ENCODE measurements at places on chromosomes 4 and X.

DNA sequence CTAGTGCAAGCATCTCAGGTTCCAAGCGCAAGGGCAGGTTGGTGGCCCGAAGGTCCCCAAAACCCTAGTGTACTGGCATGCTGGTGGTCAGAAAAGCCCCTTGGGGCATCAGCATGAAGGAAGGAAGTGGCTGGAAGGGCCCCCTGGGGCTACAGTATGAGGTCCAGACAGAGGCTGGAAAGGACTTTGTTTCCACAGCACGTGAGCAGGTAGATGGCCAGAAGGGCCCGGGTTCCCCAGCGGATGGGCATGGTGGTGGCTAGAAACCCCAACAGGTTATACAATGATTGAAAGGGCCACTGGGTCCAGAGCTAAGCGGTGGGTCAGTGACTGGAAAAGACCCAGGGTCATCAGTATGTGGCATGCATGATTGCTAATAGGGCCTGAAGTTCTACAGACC, 34.7 kb upstream of the DCAF8L1 start:
- H3K4me1 ChIP-seq, result no peaks in the 10 kb centered on the region
- no peak overlapping the region for H3K4me3 ChIP-seq
- no peak overlapping the region for H3K27ac ChIP-seq

- no peak overlapping the region for H3K27ac ChIP-seq
- H3K27me3 ChIP-seq, result no peaks in the 10 kb centered on the region
- H3K4me1 ChIP-seq, result no peaks in the 10 kb centered on the region
- H3K4me3 ChIP-seq, result no peak overlapping the region
- no peak for DNase-seq
Observed at GRCh38 chr4:60345392-60345791, 854.7 kb upstream of the ADGRL3 start.

DNA sequence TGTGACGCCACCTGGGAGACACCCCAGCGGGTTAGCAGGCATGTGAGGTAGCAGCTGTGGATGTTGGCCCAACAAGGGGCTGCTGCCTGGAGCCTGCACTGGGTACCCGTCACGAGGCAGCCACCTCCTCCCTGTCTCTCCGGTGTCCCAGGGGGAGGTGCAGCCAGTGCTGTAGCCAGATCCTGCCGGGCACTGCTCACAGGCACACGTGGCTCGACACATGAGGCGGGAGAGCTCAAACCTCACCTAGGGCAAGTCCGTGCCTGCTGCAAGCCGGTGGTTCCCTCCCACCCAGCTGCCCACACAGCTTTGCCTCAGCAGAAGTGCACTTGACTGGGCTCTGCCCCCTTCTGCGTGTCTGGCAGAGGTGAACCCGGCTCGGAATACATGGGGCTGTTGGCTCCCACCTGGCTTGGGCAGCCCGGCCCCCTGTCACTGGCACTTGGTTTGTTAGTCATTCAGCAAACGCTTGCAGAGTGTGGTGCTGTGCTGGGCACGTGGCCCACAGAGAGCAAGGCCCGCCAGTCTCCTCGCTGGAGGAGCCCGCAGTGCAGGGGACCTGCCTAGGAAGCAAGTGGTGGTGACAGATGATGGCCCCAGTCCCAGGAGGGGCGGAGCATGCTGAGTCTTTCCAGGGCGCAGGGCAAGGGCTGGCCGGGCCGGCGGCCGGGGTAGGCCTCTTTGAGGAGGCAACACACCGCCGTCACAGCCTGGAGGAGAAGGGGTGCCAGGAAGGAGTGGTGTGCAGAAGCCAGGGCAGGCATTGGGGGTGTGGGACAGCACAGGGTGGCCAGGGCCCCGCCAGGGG, 10.1 kb upstream of the SH3TC1 start:
- no peaks in the 10 kb centered on the region for H3K36me3 ChIP-seq
- DNase-seq, result no peak
- no peak overlapping the region for H3K27ac ChIP-seq
- H3K4me3 ChIP-seq, result no peak overlapping the region
- 0 out of 3 replicates have a peak, but pooled peaks cover 2% of the 10 kb centered on the region for H3K4me1 ChIP-seq

DNA sequence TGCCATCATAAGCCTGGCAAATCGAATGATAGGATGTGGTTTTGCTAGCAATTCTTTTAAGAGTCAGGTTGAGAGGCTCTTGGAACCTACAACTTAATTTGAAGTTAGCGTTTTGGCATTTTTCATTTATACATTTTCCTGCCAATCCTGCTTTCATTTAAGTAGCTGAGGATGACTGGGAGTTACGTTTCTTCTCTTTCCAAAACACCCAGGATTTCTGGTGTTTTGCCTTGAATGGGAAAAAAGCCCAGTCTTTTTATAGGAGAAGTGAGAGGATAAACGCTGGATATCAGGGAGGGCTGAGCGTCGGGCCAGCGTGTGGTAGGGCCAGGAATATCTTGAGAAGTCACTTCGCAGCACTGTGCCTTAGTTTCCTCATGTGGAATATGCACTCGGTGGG, 174.2 kb upstream of the HAND2 start:
- no peaks in the 10 kb centered on the region for H3K36me3 ChIP-seq
- no peak overlapping the region for H3K27ac ChIP-seq
- no peak for DNase-seq
- H3K4me3 ChIP-seq, result no peak overlapping the region
- no peaks in the 10 kb centered on the region for H3K27me3 ChIP-seq

GRCh38 chrX:41100200-41100599, 15.0 kb downstream of the USP9X start:
- no peaks in the 10 kb centered on the region for H3K27me3 ChIP-seq
- H3K36me3 ChIP-seq, result peaks cover 4% of the 10 kb centered on the region
- H3K27ac ChIP-seq, result no peak overlapping the region

DNA sequence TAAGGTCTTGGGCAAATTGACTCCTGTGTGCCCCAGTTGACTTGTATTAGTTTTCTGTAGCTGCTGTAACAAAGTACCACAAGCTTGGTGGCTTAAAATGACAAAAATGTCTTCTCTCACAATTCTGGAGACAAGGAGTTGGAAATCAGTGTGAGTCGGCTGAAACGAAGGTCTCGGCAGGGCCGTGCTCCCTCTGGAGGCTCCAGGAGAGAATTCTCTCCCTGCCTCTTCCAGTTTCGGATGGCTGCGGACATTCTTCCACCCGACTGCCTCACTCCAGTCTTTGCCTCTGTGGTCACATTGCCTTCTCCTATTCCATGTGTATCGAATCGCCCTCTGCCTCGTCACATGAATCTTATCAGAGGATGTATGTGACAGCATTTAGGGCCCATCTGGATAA, 66.0 kb upstream of the PHOX2B start:
- H3K4me3 ChIP-seq, result no peak overlapping the region
- H3K36me3 ChIP-seq, result no peaks in the 10 kb centered on the region
- no peaks in the 10 kb centered on the region for H3K27me3 ChIP-seq
- no peaks in the 10 kb centered on the region for H3K4me1 ChIP-seq
- no peak overlapping the region for H3K27ac ChIP-seq

DNA sequence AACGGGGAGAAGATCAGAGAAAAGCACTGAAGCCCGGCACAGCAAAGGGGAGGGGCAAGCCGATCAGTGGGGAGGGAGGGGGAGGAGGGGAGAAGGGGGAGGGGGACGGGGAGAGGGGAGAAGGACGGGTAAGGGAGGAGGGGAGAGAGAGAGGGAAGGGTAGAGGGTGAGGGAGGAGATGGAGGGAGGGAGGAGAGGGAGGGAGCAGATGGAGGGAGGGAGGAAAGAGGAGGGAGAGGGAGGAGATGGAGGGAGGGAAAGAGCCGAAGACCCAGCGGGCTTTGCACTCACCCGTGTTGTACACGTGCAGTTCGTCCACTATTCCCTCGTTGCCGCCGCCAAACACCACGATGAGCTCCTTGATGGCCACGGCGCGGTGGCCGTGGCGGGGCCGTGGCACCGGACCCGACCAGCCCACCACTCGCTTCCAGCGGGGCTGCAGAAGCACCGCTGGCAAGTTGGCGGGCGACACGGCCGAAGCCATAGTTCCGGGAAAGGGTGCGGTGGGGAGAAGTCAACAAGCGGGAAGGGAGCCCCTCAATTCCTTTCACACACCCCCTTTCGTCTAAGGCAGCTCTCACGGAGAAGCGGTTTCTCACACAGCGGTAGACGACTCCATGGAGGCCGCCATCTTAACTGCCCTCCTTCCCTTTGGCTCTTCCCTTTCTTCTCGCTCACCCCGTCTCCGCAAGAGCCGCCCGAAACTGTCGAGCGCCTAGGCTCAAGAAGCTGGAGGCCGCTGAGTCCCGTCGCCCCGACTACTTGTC, 1.1 kb downstream of the HCFC1 start:
- H3K27ac ChIP-seq, result peak overlapping the region; percentile 100
- no peaks in the 10 kb centered on the region for H3K27me3 ChIP-seq
- H3K4me3 ChIP-seq, result peak overlapping the region; percentile 84
- peaks cover 40% of the 10 kb centered on the region for H3K4me1 ChIP-seq

GRCh38 chrX:74902806-74903205, 22.4 kb downstream of the NEXMIF start:
- H3K4me3 ChIP-seq, result no peak overlapping the region
- H3K27me3 ChIP-seq, result no peaks in the 10 kb centered on the region
- H3K27ac ChIP-seq, result no peak overlapping the region
- no peaks in the 10 kb centered on the region for H3K36me3 ChIP-seq
- no peaks in the 10 kb centered on the region for H3K4me1 ChIP-seq

GRCh38 chr4:59597536-59598329, 1602.4 kb upstream of the ADGRL3 start:
- DNase-seq, result no peak
- H3K36me3 ChIP-seq, result no peaks in the 10 kb centered on the region
- H3K27me3 ChIP-seq, result no peaks in the 10 kb centered on the region
- no peaks in the 10 kb centered on the region for H3K4me1 ChIP-seq
- H3K27ac ChIP-seq, result no peak overlapping the region

GRCh38 chr4:112118742-112119352, 26.4 kb upstream of the FAM241A start:
- no peak overlapping the region for H3K4me3 ChIP-seq
- H3K4me1 ChIP-seq, result no peaks in the 10 kb centered on the region
- H3K36me3 ChIP-seq, result no peaks in the 10 kb centered on the region
- H3K27me3 ChIP-seq, result no peaks in the 10 kb centered on the region
- H3K27ac ChIP-seq, result no peak overlapping the region
- no peak for DNase-seq

GRCh38 chr4:30833206-30833605, 113.0 kb downstream of the PCDH7 start:
- no peaks in the 10 kb centered on the region for H3K36me3 ChIP-seq
- H3K4me1 ChIP-seq, result no peaks in the 10 kb centered on the region
- no peak overlapping the region for H3K4me3 ChIP-seq
- H3K27ac ChIP-seq, result no peak overlapping the region
- no peak for DNase-seq
- no peaks in the 10 kb centered on the region for H3K27me3 ChIP-seq

- no peak overlapping the region for H3K27ac ChIP-seq
- H3K4me3 ChIP-seq, result no peak overlapping the region
- no peaks in the 10 kb centered on the region for H3K36me3 ChIP-seq
Observed at GRCh38 chr4:14110407-14110806, 482.9 kb upstream of the BOD1L1 start.

DNA sequence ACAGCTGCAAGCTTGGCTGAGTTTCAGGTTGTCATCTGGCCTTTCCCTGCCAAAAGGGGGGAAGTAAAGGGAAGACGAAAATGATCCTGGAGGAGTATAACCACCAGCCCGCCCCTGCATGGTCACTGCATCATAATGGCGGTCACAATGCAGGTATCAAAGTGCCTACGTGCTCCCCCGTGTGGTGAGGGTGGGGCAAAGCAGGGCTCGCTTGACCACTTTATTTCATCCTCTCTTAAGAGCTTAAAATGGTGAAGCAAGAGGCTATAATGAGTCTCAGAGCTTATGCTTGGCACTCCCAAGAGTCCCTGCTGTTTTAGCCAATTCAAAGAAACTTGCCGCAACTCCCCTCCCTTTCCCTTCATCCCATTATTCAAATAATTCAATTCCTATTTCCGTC, 105.6 kb downstream of the APOOL start:
- H3K4me1 ChIP-seq, result no peaks in the 10 kb centered on the region
- H3K27me3 ChIP-seq, result no peaks in the 10 kb centered on the region
- H3K27ac ChIP-seq, result no peak overlapping the region
- no peaks in the 10 kb centered on the region for H3K36me3 ChIP-seq
- DNase-seq, result peak; percentile 41

GRCh38 chrX:153624196-153625091, 22.6 kb upstream of the DUSP9 start:
- H3K4me1 ChIP-seq, result peaks cover 20% of the 10 kb centered on the region
- no peaks in the 10 kb centered on the region for H3K36me3 ChIP-seq
- H3K27me3 ChIP-seq, result peaks cover 68% of the 10 kb centered on the region
- no peak overlapping the region for H3K4me3 ChIP-seq
- H3K27ac ChIP-seq, result no peak overlapping the region
- DNase-seq, result no peak

GRCh38 chr4:78613522-78614321, 62.2 kb downstream of the ANXA3 start:
- peaks cover 18% of the 10 kb centered on the region for H3K4me1 ChIP-seq
- no peaks in the 10 kb centered on the region for H3K27me3 ChIP-seq
- H3K36me3 ChIP-seq, result no peaks in the 10 kb centered on the region

DNA sequence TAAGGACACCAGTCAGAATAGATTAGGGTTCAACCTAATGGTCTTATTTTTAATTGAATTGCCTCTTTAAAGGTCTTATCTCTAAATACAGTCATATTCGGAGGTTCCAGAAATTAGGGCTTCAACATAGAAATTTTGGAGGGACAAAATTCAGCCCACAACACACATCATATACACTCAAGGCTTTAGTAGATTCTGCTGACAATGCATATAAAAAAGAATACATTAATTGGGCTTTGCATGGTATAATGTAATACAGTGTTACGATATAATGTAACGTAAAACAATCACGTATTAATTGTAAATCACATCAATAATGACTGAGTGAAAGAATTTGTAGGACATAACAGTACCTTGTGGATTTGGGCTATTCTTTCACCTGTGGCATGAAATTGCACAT, 787.8 kb downstream of the STIM2 start:
- no peaks in the 10 kb centered on the region for H3K36me3 ChIP-seq
- no peaks in the 10 kb centered on the region for H3K27me3 ChIP-seq

GRCh38 chrX:1419545-1420355, 27.8 kb upstream of the SLC25A6 start:
- peaks cover 16% of the 10 kb centered on the region for H3K36me3 ChIP-seq
- no peaks in the 10 kb centered on the region for H3K27me3 ChIP-seq
- H3K4me3 ChIP-seq, result no peak overlapping the region
- H3K4me1 ChIP-seq, result no peaks in the 10 kb centered on the region
- H3K27ac ChIP-seq, result no peak overlapping the region

DNA sequence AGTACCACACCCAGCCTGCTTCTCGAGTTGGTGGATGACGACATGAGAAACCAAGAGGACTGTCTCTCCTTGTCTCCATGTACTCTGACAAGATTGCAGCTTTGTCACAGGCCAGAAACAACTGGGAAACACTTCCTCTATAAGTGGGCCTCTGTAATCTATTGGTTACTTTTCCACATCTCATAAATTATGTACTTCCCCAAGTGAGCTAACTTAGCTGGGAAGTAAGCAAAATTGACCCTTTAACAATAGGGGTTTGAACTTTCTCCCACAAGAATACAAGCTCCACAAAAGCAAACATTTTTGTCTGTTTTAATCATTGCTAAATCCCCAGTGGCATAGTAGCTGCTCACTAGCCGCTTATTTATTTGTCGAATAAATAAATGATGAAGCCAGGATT, 14.1 kb upstream of the USO1 start:
- H3K4me3 ChIP-seq, result no peak overlapping the region
- H3K27ac ChIP-seq, result no peak overlapping the region
- no peaks in the 10 kb centered on the region for H3K27me3 ChIP-seq
- no peaks in the 10 kb centered on the region for H3K4me1 ChIP-seq
- DNase-seq, result no peak

Measured in K562 (cell line).